Right forelimb (tissue), 1 donor: ENCODE measurements at places on chromosomes 12 and 14.

DNA sequence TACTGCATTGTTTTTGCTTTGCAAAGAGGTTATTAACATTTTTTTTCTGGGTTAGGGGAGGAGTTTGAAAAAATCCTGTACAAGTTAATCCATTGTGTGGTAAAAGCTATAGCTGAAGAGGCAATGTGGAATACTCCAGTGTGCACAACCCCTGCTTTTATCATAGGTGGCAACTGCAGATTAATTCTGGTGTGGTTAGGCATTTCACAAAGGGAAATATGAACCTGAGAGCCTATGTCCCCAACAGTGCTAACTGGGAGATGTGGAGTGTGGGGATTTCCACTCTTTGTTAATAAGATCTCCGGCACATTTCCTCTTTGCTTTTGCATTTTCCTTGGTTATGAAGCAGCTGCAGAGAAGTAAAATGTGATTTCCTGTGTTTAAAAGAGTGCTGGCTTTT is 33.6 kb downstream of the PRORP start:
- DNase-seq: no peak

DNA sequence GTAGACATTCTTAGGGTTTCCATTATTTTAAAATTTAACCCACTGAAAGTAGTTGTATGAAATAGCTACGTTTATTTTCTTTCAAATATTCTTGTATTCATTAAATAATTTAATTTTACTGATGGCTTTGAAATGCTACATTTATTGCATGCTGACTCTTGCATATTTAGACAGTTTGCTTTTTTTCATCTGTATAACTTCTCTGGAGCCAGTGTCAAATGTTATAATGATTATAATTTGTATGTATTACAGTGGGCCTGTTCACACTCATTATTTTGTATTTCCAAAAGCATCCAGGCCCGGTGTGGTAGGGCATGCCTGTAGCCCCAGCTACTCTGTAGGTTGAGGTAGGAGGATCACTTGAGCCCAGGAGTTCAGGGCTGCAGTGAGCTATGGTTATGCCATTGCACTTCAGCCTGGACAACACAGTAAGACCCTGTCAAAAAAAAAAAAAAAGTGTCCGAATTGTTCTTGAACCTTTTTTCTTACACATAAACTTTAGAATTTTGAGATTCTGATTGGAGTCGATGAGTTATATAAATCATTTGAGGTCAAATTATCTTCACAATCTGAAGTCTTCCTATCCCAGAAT is 905 bp downstream of the ZNF84 start:
- DNase-seq: no peak

DNA sequence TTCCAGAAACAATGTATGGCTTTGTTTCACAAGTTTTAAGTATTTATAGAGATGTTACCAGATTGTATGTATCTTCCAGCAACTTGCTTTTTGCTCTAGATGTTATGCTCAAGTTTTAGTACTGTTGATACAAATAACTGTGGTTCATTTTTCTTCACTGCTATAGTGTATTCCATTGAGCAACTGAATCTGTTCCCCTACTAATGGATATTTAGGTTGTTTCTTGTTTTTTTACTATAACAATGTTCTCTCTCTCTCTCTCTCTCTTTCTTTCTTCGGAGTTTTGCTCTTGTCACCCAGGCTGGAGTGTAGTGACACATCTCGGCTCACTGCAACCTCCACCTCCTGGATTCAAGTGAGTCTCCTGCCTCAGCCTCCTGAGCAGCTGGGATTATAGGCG is 16.6 kb downstream of the HCAR2 start:
- no peak for DNase-seq

DNA sequence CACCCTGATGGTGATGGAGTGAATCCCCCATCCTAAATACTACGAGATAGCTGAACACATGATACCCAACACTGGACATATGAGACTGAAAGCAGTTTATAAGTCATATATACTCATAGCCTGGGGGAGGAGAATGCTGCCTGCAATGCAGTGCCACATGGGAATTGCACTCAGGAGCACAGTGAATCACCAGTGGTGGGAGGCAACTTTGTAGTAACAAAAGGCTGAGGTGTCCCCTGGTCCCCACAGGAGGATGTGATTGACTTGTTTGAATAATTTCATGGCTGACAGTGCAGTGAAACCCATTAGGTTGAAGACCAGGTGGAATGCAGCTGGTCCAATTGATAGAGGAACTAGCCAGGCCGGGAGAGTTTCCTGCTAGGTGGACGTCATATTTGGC is 20.2 kb downstream of the CCDC38 start:
- no peak for DNase-seq

DNA sequence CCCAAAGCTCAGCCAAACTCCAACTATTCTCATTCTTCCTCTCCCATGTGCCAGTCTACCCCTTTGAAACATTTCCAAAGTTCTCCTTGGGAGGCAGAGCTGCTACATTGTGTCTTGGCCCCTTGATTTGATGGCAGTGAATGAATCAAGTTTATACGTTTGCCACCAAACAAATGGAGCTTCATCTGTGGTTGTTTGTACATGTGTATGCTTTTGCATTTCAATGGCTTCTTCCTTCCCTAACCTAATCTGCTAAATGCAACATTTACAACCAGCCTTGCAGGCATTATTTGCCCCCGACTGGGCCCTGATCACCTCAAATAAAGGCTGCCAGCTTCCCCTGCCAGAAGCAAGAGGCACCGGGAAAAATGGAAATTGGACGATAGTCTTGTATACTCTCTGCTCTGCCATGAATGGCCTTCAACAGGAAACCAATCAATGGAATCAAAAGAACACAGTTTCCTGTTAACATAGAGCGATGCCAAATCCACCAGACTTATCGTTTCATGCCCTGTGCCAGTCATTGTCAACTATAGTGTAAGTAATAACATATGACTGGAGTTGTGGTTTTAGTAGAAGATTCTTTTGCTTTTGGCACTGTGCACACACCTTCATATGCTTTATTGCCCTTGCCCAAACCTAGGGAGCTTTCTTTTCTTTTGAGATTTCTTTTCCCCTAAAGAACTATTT is 97.8 kb downstream of the TMEM30B start:
- no peak for DNase-seq

GRCh38 chr14:24327303-24327702 is 7.6 kb downstream of the ADCY4 start:
- DNase-seq: no peak

GRCh38 chr12:67690656-67691055 is 42.1 kb downstream of the DYRK2 start:
- no peak for DNase-seq

DNA sequence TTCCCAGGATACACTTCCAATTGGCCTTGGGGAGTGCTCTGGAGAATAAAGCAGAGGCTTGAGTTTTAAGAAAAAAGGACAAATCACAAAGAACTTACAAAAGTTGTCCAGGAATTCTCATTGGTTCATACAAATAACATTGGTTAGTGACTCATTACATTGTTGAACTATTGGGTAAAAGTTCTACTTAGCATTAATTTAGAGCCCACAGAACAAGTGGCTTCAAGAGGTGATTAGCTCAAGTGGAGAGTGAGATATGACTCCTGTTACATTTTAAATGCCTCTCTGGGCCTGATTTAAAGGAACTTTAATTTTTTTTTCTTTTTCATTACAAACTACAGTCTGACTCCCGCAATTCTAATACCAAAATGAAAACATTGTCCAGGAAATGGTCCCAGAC is 72.9 kb downstream of the ASCL4 start:
- no peak for DNase-seq

DNA sequence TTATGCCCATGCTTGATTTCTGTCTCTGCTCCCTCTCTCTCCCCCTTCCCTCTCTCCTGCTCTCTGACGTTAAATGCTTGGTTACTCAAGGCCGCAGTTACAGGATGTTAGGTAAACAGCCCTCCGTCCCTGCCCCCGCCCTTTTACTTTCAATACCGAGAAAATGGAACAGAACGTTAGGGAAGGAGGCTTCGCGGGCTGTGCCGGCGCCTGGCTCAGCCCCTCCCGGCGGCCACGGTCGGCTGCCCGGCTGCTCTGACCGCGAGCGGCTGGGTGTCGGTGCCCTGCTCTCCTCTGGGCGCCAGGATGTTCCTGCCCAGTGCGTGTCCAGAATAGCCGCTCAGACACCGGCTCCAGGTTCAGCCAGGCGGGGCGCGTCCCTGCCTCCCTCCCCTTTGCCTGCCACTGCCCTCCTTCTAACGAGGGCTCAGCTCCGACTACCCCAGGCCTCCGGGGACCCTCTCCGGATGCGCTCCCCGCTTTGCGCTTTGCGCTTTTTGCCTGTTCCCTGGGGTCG is 166.1 kb downstream of the ADCK1 start:
- no peak for DNase-seq

GRCh38 chr12:59068436-59068835 is 148.1 kb upstream of the LRIG3 start:
- DNase-seq: no peak

DNA sequence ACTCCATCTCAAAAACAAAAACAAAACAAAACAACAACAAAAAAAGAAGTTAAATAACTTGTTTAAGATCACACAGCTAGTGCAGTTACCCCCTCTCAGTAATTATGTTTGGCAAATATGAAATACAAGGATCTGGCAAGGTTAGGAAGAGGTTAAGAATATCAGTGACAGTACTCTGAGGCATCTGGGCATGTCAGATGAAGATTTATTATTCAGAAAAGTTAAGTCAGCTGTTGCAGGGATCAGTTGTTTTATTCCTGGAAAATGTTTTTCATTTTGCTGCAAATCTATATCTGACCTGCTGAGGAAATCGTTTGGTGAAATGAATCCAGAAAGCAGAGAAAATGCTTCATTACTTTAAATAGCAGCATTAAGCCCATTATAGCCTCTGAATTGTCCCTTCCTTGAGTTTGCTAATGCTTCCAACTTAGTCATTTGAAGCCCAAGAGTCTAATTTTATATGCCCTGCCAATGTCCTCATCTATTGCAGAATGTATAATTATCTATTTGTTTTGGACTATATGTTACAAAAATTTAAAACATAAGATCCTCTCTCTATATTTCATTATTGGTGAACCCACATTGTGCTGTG is 8.1 kb downstream of the GPX2 start:
- DNase-seq: no peak

- DNase-seq: no peak
Observed at GRCh38 chr12:46472893-46473633, 100.5 kb upstream of the SLC38A2 start.

- DNase-seq: no peak
Observed at GRCh38 chr14:65010211-65010931, 23.7 kb downstream of the FNTB start.

DNA sequence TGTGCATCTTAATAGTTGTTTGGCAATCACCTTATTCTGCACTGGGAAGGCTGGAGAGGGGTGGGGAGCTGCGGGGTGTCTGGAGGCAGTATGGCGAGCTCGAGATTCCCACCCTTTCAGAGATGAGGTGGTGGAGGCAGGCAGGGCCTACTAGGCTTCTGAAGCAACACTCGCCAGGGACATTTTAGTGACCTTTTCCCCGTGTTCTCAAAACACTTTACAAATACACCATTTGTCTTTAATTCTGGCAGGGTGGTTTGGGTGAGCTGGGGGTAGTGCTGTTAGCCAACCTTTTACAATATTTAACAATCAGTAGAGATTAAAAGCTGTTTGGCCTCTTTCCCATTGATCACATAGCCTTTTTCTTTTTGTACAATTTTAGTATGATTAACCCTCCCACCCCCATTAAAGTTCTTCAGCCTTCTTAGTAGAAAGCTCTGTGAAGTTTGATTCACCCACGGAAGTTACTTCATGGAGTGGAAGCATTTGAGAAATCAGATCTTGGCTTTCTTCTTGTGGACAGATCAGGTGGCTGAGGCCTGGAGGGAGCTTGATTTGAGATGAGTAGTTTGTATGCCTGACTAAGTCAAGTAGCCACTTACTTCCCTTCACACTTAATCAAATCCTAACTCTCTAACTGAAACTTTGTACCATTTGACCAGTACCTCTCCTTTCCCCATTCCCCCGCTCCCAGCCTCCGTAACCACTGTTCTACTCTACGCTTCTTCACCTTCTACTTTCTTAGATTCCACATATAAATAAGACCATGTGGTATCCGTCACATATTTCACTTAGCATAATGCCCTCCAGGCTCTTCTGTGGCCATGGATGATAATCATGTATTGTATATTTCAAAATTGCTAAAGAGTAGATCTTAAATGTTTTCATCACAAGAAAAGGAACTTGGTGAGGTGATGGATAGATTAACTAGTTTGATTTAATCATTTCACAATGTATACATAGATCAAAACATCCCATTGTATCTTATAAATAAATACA is 41.0 kb downstream of the TRAF3 start:
- DNase-seq: no peak

DNA sequence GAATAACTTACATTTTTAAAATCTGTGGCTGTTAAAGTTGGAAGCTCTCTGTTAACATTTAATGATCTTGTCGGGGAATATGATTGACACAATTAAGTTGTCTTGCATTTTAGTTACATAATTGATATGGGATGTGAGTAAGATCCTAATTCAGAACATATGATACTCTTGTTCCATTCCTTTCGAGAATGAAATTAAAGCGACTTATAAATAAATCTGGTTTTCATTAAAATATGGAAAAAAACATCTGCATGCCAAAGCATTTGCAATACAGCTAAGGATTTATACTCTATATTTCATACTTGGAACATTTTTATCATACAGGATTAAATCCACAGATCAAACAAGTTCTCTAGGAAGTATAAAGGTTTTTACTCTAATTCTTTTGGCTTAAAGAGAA is 52.0 kb downstream of the SLC38A6 start:
- no peak for DNase-seq
